Dermis blood vessel endothelial cell (primary cell): ENCODE measurements at places on chromosomes 13 and 19. TPM values are rescaled to one million over a fixed set of nuclear protein-coding genes. Genes with fewer than 3 reads are reported as not detected.
A peak's percentile ranks its signal among the peaks of the same experiment; 100 is the strongest.

- DNase-seq: no peak
These were observed 395.6 kb downstream of the KLF12 start for GRCh38 chr13:73738626-73739025.

DNA sequence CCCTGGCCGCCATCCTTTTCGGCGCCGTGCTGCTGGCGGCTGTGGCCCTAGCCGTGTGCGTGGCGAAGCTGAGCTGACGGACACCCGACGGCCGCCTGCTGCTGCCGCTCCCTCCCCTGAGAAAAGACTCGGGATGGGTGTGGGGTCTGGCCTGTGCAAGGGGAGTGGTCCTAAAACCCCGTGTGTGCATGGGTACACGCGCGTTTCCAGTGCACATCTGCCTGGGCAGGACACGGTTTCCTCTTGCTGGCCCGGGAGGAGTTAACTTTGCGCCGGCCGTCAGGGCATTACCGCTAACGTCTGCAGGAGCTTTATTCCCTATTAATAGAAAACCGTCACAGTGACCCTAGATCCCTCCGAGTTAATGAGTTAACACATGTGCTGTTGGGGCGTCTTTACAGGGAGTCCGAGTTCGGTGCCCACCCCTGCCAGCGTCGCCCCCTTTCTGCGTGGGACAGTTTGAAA, 1.3 kb downstream of the RGS9BP start:
- no peak for DNase-seq

DIAPH3 gene
- 8.7 and 16.2 TPM in 2 replicates for total RNA-seq

DNA sequence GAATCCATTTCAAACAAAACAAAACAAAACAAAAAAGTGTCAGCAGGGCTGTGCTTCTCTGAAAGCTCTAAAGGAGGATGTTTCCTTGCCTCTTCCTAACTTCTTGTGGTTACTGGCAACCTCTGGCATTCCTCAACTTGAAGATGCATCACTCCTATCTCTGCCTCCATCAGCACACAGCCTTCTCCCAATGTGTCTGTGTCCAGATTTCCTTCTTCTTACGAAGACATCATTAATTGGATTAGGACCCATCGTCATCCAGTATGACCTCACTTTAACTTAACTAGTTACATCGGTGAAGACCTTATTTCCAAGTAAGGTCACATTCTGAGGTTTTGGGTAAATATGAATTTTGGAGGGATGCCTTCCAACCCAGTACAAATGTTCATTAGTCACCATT, 33.8 kb upstream of the GTF2F2 start:
- DNase-seq: no peak

PPP1R13L gene
- 10.9 and 21.0 TPM in 2 replicates for total RNA-seq

DNA sequence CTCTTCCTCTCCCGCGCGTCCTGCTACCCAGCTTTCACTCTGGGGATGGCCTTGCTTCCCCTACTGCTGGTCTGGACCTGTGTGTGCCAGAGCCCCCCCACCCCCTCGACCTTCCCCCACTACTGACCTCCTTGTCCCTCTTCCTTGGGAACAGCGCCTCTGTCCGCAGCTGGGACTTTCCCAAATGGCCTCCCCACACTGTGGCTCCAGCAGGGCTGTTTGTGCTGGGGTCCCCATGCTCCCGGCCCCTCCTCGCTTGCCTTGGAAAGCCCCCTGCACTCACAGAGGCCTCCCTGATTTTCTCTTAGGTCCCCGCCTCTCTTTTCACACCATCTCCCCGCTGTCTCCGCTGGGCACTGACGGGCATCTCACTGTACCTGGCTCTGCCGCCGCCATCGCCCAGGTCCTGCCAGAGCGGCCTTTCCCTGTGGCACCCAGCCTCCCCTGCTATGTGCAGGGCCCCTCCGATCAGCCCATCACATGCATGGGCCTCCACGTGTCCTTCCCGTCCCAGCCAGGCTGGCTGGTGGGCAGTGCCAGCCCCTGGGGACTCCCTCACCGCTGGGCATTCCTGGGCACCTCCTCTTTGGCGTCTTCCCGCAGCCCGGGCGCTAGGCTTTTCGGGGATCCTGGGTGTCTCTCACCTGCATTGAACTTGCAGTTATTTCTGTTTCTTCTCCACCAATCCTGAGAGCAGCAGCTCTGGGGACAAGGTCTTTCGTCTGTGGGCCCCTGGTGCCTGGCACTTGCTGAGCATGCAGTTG, 118.7 kb downstream of the ATP11A start:
- DNase-seq: no peak

GRCh38 chr13:26784704-26785639, 24.4 kb upstream of the GPR12 start:
- DNase-seq: no peak

GRCh38 chr13:35378939-35379338, 97.5 kb downstream of the MAB21L1 start:
- DNase-seq: no peak

- DNase-seq: no peak
These were observed 4.2 kb downstream of the MED16 start for GRCh38 chr19:888581-889385.

VSTM1 gene
- not detected in 2 replicates for total RNA-seq

CYP4F11 gene
- not detected in 2 replicates for total RNA-seq

DNA sequence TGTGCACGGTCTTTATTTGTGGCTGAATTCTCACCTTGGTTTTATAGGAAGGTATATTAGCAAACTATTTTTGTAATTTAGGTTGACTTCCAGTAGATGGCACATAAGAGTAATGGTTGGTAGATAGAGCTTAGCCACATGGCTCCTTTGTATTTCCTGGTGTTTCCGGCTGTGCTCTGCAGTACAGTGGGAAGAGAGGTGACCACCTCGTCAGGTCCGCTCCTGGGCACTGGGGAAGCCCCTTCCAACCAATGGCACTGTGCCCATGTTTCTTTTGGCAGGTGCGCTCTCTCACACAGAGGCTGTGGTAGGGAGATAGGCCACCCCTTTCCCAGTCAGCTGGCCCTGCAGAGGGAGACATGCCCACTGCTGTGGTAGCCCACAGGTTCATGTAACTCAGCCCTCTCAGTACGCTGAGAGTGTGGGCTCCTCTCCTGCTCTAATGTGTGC, 74.3 kb upstream of the ATP12A start:
- DNase-seq: no peak

DNA sequence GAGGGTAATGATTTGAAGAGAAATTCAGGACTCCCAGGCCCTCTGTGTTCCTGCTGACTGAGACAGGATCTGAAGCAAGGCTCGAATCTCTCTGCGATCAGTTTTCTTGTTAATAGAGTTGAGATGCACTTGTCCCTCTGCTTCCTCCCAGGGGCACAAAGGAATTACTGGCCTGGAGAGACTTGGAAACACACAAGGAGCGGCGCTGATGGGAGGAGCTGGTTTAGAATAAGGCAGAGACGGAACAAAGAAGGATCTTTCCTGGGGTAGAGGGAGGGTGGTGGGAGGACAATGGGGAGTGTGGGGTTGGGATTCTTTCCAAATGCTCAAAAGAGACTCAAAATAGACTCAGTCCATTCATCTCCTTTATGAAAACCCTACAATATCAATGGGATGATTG, 719.1 kb downstream of the UQCRFS1 start:
- DNase-seq: no peak

DNA sequence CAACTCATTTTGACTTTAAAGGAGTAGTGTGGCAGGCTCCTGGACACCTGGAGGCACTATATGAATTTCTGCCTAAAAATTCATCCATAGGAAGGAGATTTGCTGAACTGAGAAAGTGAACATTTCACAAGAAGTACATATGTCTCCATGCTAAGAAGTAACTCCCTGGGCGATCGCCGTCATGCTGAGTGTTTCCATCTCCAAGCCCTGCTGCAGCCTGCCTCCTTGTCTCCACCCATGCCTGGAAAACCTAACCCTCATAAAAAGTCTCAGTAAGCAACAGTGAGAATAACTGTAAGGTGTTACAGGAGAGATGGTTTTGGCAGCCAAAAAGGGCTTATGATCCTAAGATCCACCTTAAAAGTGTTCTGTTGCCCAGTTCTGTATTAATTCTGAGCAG, 251.3 kb downstream of the SHISA2 start:
- no peak for DNase-seq

SIGLECL1 gene
- not detected in 2 replicates for total RNA-seq

DNA sequence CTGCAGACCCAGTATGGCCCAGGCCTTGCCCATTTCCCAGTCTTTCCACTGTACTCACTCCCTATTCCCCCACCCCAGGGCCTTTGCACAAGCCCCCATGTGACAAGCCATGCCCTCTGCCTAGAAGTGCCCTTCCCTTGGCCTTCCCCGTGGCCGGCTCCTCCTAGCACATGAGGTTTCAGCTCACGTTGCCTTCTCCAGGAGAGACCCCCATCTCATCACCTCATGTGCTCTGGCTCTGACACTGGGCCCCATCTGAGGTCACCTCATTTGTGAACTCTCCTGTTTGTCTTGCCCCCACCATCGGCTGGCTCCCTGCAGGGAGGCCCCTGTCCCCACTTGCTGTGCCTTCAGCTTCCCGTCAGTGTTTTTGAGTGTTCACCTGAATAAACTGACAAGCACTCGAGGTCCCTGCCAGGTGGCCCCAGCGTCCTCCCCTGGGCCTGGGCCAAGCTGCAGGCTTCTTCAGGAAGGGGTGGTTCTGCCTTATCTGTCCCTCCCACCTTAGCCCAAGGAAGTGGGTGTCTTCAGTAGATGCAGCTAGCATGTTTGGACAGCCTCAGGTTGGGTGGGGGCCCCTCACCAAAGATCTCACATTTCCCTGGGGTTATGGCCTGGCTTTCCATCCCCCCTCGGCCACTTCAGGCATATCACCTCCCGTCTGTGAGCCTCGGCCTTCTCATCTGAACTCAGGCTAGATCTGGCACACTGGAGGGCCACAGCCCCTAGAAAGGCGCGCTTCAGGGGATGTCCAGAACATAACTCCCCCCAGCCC, 3.8 kb upstream of the SLC25A42 start:
- DNase-seq: no peak

SBNO2 gene
- total RNA-seq: 37.1 and 52.2 TPM in 2 replicates

GSX1 gene
- not detected in 2 replicates for total RNA-seq

GRCh38 chr19:1393841-1394240, 7.5 kb downstream of the GAMT start:
- DNase-seq: no peak

DNA sequence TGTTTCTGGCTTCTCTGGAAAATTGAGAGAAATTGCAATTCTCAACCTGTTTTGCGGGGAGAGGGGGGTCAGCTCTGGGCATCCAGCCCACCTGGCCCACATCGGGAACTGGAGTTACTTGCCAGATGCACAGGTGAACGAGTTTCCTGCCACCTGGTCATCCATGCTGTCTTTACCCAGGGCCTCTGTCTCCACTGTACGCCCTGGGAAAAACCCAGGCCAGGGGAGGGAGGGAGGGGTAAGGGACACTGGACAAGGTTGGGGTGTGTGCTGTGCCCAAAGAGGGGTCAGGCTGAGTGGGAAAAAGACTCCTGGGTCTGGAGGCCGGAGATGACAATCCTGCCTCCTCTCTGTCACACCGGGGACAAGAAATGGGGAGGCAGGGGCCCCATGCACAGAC, 307.6 kb downstream of the ZNF536 start:
- DNase-seq: no peak

- DNase-seq: no peak
These were observed 620.3 kb downstream of the DIAPH3 start for GRCh38 chr13:59543418-59543817.

GRCh38 chr13:27043013-27043412, 128.6 kb downstream of the USP12 start:
- peak; percentile 76 for DNase-seq

DNA sequence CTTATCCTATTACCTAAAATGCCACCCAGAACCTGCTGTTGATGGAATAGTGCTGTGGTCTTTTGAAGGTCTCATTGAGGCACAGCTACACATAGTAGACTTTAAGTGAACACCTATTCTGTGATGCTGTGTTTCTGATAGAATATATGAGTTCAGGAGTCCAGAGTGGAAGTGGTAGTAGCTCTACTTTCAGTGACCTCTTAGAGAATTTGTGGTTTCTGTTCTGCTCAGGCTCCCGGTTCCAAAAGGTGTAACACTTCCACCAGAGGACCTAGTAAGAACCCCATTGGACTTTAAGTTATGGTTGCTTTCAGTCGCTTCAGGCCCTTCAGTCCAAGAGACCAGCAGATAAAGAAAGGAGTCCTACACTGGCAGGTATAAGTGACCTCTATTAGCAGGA, 11.4 kb upstream of the MYCBP2 start:
- DNase-seq: no peak

DNA sequence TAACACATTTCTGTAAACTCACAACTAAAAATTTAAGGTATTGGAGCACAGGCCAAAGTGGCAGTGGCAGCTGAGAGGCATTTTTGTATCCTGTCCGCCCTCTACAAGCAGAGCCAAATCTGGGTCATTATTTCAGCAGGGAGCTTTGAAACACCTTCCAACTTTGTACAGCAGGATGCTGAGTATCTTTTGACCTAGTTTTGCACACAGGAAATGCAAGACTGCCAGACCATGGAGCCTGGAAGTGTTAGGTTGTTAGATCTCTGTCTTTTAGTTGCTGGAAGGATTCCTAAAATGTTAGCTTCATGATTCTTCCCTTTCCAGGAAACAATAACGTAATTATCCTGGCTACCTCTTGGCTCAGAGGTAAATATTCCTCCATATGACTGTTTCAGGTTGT, 148.6 kb upstream of the ATXN8OS start:
- no peak for DNase-seq

ZNF221 gene
- total RNA-seq: 4.9 and 6.8 TPM in 2 replicates

GRCh38 chr13:59495299-59495698, 668.4 kb downstream of the DIAPH3 start:
- peak; percentile 15 for DNase-seq

TDRD12 gene
- total RNA-seq: 0.14 and 0.17 TPM in 2 replicates

DNA sequence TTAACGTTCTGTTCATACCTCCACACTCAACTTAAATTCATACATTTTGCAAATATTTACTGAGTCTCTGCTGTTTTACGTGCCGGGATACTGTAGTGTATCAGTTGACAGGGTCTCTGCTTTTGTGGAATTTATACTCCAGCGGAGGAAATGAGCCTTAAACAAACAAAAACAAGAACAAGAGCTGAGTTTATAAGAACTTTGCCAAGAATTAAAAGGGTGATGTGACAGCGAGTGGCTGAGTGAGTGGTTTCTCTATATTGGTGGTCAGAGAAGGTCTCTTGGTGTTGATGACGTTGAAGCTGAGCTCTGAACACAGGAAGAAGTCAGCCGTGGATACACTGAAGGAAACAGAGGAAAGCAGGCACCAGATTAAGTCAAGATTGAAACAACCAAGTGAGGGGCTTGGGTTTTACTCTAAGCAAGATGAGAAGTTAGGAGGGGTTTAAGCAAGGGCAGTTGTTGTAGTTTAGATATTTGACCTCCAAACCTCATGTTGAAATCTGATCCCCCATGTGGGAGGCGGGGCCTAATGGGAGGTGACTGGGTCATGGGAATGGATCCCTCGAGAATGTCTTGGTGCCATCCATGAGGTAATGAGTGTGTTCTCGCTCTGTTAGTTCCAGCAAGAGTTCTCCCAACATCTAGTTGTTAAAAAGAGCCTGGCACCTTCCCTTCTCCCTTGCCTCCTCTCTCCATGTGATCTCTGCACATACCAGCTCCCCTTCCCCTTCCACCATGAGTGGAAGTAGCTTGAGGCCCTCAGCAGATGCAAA, 248.3 kb downstream of the DCLK1 start:
- no peak for DNase-seq
